ENCODE measurements at places on chromosomes 13 and 19.

DNA sequence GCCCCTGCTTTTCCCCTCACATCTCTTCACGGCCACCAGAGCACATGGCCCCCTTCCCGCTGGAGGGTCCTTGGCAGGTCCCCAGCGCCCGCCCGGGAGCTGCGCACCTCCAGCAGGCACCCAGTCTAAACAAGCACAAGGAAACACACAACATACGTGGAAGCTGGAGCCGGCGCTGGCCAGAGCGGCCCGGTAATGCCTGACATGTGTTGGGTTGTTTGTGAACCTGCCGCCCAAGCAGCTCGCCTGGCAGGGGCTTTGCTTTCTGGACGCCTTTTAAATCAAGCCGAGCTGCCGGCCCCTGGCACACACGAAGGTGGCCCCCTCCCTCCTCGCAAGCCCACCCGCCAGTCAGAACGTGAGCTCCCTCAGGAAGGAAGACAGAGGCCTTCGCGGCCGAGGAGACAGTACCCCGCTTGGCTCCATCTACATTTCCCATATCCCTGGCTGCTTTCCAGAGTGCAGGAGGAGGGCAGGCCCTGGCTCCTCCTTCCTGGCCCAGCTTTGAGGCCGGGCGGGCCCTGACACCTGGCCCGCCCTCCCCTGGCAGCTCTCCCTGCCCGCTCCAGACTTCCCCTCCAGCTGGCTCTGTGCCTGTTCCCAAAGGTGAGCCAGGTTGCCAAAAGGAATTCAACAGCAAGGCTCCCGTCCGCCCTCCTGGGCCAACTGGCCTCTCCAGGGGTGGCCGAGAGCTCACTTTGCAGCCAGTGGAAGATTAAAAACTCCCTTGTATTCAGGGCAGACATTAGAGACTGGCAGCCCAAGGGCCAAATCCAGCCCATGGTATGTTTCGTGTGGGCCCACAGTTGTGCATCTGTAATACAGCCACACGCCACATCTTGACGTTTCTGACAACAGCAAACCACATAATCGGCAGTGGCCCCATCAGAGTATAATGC is 28.7 kb downstream of the COMP start:
- DNase-seq = no peak

GRCh38 chr19:10979951-10980381 is 19.1 kb downstream of the SMARCA4 start:
- no peak for DNase-seq

DNA sequence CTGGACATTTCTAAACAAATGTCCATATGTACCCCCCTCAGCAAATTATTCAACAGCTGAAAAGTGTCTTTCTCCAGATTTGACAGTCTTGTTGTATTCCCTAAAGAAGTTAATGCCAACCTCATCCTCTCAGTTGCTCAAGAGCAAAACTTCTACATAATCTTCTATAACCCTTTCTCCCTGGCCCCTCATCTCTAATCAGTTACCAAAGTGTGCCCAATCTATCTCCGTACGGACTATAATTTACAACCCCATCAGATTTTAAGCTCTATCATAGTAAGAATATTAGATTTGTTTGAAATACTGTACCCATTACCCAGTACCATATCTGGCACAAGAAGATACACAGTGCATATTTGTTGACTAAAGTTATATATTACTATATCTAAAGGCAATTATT is 101.5 kb downstream of the FGF14 start:
- no peak for DNase-seq

GRCh38 chr13:35593651-35594050 is 117.2 kb upstream of the MAB21L1 start:
- no peak for DNase-seq

DNA sequence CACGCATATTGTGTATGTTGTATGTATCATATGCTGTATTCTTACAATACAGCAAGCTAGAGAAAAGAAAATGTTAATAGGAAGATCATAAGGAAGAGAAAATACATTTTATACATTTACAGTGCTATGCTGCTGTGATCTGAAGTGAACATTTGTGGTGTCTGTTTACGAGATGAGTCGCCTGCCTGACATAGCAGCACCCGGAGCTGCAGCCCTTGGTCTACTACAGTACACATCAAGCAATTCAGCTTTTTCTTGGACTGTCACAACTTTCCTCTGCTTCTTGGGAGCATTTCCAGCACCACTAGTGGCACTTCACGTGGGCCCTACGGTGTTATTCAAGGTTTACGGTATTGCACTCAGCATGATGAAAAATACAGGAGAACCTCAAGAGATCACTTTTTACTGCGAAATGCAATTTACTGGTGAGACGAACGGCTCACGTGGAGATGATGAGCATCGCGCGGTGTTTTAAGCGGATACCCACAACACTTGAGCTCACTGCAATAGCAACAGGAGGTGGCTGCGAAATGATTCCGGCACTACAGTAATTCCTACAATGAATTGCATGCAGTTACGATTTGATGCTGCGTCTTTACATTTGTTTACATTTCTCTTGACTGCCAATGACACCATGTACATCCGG is 308.4 kb downstream of the FGF9 start:
- no peak for DNase-seq

- DNase-seq = no peak
These were observed 19.9 kb downstream of the OR7A5 start for GRCh38 chr19:14814982-14815652.

DNA sequence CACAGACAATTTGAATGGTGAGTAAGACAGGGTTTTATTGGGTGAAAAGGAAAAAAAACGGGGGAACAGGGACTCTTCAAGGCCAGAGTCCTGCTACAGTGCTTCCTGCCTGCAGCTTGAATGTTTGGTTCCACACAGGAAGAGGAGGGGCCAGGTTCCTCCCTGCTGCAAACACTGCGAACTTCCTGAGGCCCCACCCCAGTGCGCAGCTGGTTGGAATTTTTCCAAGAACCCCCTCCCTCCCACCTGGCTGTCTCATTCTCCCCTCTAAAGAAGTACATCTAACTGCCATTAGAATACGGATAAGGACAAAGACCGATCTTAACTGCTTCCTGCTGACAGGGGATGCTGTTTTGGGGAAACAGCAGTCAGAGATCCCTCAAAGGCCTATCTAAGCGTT is 184.9 kb downstream of the GGACT start:
- no peak for DNase-seq

DNA sequence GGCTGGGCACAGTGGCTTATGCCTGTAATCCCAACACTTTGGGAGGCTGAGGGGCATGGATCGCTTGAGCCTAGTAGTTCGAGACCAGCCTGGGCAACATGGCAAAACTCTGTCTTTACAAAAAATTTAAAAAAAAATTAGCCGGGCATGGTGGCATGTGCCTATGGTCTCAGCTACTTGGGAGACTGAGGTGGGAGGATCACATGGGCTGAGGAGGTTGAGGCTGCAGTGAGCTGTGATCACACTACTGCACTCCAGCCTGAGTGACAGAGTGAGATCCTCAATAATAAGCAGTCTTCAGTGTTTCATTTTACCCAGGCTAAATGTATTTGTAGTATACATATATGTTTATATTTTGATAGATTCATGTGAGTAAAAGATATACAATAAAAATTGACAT is 85.0 kb downstream of the GGACT start:
- no peak for DNase-seq

DNA sequence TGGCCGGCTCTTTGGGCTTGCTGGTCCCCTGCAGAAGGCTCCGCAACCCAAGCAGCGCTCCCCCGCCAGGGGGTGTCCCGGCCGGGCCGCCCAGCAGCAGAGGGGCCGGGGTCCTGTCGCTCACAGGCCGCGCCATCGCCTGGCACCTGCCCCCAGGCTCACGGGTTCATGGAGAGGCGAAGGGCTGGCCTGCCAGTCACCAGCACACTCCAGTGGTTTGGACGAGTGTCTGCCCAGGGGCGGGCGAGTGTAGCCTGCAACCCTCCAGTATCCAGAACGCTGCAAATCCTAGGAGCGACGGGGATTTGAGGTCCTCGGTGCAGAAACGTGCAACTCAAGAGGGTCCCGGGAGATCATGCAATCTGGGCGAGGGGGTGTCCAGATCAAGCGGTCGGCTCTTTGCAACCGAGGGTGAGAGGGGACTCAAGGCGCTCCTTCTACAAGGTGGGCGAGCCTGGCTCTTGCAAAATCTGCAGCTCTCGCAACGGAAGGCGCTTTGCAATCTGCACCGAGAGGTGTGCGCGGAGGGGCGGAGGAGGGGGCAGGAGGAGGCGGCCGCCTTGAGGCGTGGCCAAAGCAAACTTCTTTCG is at the start of gene DBP:
Gene DBP, minus strand, starts transcription at position 521 of the 590 bp plus-strand sequence. Its CDS starts 385 bp downstream, at position 136.
- DNase-seq = no peak

GRCh38 chr13:71149498-71150363 is 717.3 kb downstream of the DACH1 start:
- no peak for DNase-seq

- DNase-seq = no peak
These were observed 10.5 kb downstream of the PVR start for GRCh38 chr19:44653977-44654774.

- DNase-seq = no peak
These were observed 63.3 kb downstream of the DCLK1 start for GRCh38 chr13:36067746-36068381.

- no peak for DNase-seq
These were observed 30.9 kb downstream of the MLLT1 start for GRCh38 chr19:6248844-6249243.

- DNase-seq = no peak
These were observed 25.5 kb upstream of the FBXO17 start for GRCh38 chr19:39001041-39001440.

DNA sequence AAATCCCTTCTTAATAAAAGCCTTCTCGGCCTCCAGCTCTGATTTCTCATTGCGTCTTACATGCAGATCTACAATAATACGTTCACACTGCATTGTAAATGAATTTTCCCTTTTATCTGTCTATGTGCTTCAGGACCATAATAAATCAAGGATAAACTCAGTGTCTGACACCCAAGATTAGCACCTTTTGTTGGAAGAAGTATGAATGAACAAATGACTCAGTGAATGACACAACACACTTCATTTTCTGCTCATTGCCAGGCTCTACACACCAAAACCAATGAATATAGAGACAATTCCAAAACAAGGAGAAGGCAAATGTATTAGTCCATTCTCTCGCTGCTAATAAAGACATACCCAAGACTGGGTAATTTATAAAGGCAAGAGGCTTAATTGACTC is 1224.4 kb downstream of the EFNB2 start:
- DNase-seq = no peak

DNA sequence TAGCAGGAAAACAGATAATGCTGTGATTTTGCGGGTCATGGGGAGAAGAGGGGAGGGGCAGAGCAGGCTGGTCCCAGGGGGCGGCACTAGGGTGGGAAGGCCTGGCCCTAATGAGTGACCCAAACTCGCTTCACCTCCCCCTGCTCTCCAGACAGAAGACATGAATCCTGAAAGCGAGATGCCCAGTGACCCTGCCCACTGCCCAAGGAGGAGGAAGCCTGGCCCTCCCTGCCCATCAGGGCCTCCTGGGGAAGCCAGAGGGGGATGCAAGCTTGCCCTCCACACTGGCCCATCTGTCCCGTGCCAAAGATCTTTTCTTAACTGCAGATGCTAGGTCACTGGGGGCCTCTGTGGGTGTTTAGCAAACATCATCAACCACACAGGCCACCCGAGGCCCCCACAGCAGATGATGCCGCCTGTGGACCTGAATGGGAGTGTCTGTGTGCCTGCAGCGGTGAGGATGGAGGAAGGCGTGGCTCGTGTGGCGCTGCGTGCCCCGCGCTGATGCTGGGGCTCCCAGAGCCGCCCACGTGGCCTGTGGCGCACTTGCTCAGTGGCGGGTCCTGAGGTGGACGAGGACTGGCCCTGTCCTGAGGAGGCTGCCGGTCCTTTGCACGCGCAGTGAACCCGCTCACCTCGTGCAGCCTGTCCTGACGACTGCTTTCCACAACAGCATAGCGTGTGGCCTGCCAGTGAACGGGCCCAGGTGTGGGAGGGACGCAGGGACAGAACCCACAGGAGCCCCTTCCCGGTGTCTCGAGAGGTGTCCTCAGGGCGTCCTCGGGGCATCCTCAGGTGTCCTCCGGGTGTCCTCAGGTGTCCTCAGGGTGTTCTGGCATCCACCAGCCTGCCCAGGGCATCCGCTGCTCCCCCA is 80.5 kb upstream of the MCF2L start:
- DNase-seq = no peak

GRCh38 chr13:25827831-25828465 is 223.9 kb downstream of the SHISA2 start:
- DNase-seq = no peak

DNA sequence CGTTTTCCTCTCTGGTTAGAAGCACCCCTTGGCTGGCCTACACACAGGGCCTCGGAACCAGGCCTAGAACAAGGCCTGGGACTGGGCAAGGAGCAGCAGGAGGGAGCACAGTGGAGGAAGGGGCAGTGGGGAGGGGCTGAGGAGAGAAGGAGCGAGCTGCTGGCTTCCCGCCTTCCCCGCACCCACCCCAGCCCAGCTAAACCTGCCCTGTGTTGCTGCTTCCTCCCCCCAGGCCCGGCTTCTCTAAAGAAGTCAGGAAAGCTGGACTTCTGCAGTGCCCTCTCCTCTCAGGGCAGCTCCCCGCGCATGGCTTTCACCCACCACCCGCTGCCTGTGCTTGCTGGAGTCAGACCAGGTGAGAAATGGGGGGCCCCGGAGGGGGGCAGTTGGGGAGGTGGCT is 24.3 kb downstream of the LYL1 start:
- DNase-seq = no peak

- no peak for DNase-seq
These were observed 17.3 kb downstream of the PLIN4 start for GRCh38 chr19:4500841-4501591.

Data from vagina (tissue), 2 donors.